ENCODE measurements at places on chromosomes 6 and 20. TPM values are rescaled to one million over a fixed set of nuclear protein-coding genes. Genes with fewer than 3 reads are reported as not detected.

The GPX6 gene
- not detected for total RNA-seq

The FAM229B gene
- total RNA-seq, result 21.6 TPM

The SMOC2 gene
- 3.2 TPM for total RNA-seq

The ISM1 gene
- total RNA-seq, result 0.74 TPM

The ATP6V1G2 gene
- total RNA-seq, result 57.5 TPM

The ZNF165 gene
- 0.49 TPM for total RNA-seq

The DLK2 gene
- 4.4 TPM for total RNA-seq

The PDYN gene
- total RNA-seq, result 4.9 TPM

The C4B gene
- 14.5 TPM for total RNA-seq

The CYP39A1 gene
- 3.0 TPM for total RNA-seq

The PROKR2 gene
- total RNA-seq, result 9.3 TPM

The RAD21L1 gene
- under 0.01 TPM for total RNA-seq
